Heart right ventricle (tissue), 16 donors: ENCODE measurements at places on chromosomes 4 and X. TPM values are rescaled to one million over a fixed set of nuclear protein-coding genes. Genes with fewer than 3 reads are reported as not detected.

- no peak overlapping the region for H3K27ac ChIP-seq
- no peaks in the 10 kb centered on the region for H3K36me3 ChIP-seq
- H3K4me1 ChIP-seq = peaks cover 8% of the 10 kb centered on the region
- no peak overlapping the region for H3K4me3 ChIP-seq
Measured at GRCh38 chr4:127852661-127853060, 28.0 kb upstream of the PLK4 start.

DNA sequence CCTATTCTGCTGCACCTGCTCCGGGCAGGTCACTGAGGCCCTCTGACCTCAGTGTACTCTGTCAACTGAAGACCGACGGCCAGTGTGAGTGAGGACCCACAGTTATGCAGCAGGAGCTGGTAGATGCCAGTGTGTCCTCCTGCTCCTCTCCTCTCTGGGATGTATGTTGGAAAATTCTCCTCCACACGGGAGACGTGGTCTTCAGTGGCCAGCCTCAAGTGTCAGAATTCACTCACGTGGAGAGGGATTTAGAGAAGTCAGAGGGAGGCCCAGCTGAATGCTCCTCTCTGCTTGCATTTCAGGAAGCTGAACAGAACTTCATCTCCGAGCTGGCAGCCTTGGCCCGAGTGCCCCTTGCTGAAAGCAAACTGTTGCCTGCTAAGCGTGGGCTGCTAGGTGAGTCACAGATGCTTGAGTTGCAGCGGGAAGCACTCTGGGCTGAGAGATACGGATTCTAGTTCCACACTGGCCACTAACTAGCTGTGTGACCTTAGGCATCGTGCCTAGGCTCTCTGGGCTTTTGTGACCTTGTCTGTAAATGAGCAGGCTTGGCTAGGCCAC lies 83.6 kb downstream of the CRMP1 start:
- no peak for DNase-seq
- no peaks in the 10 kb centered on the region for H3K36me3 ChIP-seq
- H3K27ac ChIP-seq = no peak overlapping the region

DNA sequence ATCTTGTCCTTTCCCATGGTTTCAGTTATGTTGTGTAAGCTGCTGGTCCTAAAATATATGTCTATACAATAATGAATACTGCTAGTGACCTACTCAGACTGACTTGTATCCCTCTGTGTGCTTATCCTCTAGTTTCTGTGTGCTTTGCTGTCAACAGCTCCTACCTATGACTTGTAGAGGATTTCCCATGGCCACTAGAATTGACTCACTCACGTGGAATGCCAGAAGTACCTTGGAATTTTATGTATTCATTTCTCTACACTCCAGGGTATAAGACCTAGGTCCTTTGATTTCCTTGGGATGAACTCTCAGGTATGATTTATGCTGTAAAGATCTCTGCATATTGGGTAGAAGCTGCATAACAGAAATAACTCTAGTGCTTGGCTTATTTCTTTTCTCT lies 279.9 kb upstream of the SLIT2 start:
- H3K36me3 ChIP-seq = no peaks in the 10 kb centered on the region
- H3K4me1 ChIP-seq = no peaks in the 10 kb centered on the region
- no peaks in the 10 kb centered on the region for H3K27me3 ChIP-seq
- DNase-seq = no peak
- no peak overlapping the region for H3K27ac ChIP-seq

- DNase-seq = no peak
- H3K36me3 ChIP-seq = no peaks in the 10 kb centered on the region
- H3K4me3 ChIP-seq = no peak overlapping the region
- peak overlapping the region; percentile 3 for H3K27ac ChIP-seq
- H3K27me3 ChIP-seq = no peaks in the 10 kb centered on the region
Measured at GRCh38 chr4:64497491-64497890, 88.2 kb upstream of the TECRL start.

DNA sequence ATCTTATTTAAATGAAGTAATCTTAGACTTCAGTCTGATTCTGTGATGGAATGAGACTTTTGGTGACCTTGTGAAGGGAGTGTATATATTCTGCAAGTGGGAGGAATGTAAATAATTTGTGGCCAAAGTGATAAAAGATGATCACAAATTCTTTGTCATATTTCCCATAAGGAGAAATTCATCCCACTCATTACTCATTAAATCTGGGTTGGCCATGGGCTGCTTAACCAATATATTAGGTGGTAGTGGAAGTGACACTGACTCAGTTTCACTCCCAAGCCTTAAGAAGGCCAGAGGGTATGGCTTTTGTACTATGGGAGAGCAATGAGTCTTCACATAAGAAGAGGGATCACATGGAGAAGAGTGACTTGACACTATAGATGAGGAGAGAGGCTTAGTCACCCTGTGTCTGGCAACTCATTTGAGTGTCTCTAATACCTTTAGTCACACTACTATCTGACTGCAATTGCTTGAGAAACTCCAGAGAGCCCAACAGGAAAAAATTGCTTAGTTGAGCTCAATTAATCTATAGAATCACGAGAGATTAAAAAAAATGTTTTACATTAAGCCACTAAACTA lies 408.2 kb upstream of the PITX2 start:
- no peaks in the 10 kb centered on the region for H3K27me3 ChIP-seq
- no peak for DNase-seq
- no peak overlapping the region for H3K27ac ChIP-seq
- H3K36me3 ChIP-seq = no peaks in the 10 kb centered on the region
- H3K4me1 ChIP-seq = no peaks in the 10 kb centered on the region

- H3K27ac ChIP-seq = no peak overlapping the region
- peaks cover 54% of the 10 kb centered on the region for H3K36me3 ChIP-seq
Measured at GRCh38 chrX:19349264-19349663, 5.5 kb downstream of the PDHA1 start.

Gene FGFR3
- 2.0 TPM for total RNA-seq
